Stimulated activated CD4-positive, alpha-beta T cell treated with anti-CD3 and anti-CD28 coated beads, Interleukin-15, amount 100 ng/mL, for 1 hour (primary cell): ENCODE measurements at places on chromosomes 16 and 17.

DNA sequence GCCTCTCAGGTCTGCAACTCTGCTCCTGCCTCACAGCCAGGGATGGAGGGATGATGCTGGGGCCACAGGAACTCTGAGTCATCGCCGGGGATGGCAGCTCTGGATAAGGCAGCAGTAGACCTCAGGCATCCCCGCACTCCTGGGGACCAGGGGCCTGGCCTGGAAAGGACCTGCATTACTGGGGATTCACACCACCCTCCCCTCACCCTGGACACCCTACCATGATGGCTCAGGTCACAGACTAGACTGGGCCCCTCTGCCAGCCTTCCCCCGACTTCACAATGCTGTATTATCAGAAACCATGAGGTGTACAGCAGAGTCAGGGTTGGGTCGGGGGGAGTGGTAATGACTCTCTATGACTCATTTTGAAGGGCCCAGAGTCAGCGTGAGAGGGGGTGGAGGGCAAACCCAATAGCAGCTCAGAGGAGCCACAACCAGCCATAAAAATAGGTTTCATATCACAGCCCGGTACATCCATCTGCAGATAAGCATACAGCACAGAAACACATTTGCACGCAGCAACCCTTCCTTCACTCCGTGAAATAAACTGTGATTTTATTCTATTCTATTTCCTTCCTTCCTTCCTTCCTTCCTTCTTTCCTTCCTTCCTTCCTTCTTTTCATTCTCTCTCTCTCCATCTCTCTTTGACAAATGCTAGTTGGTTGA, 28.8 kb downstream of the DYNLRB2 start:
- DNase-seq: peak; percentile 47

DNA sequence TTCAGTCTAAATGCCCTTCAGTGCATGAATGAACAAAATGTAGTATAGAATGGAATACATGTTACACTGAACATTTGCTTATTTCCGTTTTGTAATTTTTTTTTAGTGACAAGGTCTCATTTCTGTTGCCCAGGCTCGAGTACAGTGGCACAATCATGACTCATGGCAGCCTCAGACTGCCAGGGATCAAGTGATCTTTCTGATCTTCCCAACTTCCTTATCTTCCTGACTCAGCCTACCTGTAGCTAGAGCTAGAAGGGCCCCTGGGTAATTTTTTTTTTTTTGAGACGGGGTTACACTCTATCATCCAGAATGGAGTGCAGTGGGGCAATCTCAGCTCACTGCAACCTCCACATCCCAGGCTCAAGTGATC, 7.3 kb upstream of the SLX4 start:
- DNase-seq: no peak

GRCh38 chr16:74680681-74681080, 14.0 kb upstream of the RFWD3 start:
- no peak for DNase-seq

- DNase-seq: no peak
Measured at GRCh38 chr17:11293480-11293879, 52.5 kb downstream of the SHISA6 start.

DNA sequence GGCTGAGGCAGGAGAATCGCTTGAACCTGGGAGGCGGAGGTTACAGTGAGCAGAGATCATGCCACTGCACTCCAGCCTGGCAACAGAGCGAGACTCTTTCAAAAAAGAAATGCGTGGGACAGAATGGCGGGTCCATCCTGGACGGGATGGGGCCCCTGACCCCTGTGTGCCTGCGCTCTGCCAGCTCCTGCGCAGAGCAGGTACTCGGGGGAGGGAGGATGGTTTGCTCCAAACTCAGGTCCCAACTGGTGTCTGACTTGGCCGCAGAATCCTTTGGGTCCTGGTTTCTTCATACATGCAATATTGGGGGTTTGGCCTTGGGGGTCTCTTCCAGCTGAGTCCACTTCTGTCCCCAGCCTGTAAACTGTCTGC, 10.4 kb downstream of the CHMP6 start:
- DNase-seq: no peak

DNA sequence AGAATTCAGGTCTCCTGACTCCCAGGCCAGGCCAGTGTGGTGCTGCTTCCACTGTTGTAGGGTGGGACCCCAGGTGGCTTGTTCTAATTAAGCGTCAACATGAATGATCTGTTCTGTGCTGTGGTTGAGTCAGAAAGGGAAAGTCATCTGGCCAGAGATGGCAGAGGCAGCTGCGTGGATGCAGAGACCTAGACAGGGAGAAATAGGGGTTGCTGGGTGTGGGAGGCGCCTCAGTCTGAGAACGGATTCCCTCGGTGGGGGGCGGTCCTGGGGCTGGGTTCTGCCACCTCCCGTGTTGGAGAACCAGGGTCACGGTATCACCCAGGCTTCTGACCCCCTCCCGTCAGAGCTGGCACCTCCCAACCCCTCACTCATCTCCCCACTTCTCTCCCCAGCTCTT, 5.6 kb downstream of the FBRS start:
- DNase-seq: no peak

DNA sequence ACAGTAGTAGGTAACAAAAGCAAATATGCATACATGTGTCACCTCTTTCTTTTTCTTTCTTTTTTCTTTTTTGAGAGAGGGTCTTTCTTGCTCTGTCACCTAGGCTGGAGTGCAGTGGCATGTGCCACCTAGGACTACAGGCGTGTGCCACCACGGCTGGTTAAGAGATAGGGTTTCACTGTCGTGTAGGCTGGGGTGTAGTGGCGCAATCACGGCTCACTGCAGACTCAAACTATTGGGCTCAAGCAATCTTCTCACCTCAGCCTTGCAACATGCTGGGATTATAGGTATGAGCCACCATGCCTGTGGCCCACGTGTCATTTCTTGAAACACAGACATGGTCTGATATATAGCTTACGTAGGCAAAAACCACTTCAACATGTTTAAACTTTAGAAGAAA, 397.7 kb upstream of the PMFBP1 start:
- DNase-seq: no peak

DNA sequence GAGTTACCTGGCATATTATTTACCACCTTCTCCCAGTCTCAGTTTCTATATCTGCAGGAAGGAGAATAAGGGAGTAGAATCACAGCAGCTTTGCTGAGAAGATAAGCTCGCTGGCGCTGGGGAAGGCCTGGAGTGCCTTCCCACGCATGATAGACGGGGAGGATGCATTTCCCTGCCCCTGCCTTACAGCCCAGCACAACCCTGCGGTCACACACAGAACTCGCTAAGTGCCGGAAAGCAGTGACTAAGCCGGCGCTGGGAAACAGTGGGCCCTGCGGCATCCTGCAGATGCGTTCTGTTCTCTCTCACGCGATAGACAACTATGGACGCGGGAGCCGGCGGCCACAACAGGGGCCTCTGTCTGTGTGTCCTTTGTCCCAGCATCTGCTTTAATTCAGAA, 4.8 kb downstream of the CA5A start:
- no peak for DNase-seq

- DNase-seq: no peak
Measured at GRCh38 chr17:67456889-67457288, 79.8 kb downstream of the PITPNC1 start.

GRCh38 chr16:24609740-24610415, 70.5 kb downstream of the RBBP6 start:
- DNase-seq: no peak

- no peak for DNase-seq
Measured at GRCh38 chr16:87233928-87234327, 83.3 kb downstream of the C16orf95 start.

DNA sequence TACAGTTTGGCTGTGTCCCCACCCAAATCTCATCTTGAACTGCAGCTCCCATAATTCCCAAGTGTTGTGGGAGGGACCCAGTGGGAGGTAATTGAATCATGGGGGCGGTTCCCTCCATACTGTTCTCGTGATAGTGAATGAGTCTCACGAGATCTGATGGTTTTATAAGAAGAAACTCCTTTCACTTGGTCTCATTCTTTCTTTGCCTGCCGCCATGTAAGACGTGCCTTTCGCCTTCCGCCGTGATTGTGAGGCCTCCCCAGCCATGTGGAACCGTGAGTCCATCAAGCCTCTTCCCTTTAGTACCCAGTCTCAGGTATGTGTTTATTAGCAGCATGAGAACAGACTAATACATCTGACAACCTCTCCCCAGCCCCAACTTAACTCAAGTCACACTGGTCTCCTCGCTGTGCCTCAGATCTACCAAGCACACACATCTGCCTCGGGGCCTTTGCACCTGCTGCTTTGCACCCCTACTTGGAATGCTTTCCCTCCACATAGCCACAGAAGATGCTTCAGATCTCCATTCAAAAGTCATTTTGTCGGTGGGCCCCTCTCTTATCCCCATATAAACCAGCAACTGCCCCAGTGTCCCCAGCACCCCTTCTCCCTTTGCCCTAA, 74.4 kb downstream of the RPH3AL start:
- no peak for DNase-seq

DNA sequence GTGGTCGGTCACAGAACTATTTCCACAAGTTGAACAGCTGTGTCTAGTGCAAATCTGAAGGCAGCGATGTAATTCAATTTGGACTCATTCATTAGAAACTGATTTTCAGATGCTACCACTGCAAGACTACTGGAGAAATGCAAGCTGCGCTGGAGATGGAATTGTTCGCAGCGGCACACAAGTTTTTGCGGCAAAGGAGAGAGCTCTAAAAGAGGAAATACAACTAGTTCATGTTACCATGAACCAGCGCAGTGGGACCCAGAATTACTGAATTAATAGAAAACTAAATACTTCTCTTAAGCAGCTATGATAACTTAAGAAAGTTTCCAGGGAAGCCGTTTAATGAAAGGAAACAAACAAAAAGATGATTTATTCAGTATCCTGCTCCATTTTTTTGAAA, 1.9 kb downstream of the CREBBP start:
- DNase-seq: no peak

GRCh38 chr17:50721194-50722010, 2.0 kb downstream of the LUC7L3 start:
- DNase-seq: no peak

DNA sequence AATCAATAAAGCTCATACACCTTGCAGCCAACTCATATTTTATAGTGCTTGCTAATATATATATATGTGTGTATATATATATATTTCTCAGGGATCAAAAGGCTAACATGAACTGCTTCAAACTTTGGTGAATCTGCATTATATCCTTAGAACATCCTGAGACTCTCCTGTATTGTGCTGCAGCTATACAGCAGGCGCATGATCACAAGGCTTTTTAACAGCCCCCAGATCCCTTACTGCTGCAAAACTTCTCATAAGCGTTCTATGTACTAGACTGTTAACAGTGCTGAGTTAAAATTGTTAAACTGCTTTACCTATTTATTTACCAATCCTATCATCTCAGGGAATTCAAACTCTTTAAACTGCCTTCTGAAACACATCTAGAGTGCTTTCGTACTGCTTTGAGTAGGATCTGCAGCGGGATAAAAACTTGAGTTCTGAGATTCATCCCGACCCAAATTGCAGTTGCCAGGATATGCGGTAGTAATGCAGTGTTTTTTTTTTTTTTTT, 1.3 kb downstream of the GPATCH8 start:
- DNase-seq: no peak

- no peak for DNase-seq
Measured at GRCh38 chr17:77602883-77603640, 355.4 kb upstream of the TNRC6C start.

DNA sequence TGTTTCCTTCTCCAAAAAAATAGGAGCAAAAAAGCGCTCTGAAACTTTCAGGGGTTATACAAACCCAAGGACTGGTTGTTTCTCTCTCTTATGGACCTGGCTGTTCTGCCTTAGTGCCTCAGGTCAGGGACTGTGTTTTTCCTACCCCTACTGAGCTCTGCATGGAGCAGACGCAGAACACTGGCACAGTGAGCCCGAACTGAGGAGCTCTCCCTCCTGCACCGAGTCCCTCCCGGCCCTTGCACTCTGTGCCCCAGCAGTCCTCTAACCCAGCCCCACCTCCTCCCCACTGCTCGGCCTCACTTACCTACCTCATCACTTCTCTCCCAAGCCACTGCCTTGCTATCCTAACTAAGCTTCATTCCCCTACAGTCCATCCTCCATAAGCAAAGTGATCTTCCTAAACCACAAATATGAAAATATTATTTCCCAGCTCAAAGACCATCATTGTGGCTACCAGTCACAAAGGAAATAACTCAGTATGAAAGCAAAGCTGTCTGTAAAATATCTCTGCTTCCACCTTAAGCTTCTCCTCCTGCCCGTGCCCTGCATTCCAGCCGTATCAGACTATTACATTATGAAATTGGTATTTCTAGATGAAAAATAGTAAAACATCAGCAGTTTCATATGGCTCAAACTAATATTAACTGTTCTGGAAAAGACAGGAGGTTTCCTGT, 13.6 kb downstream of the MEIOB start:
- no peak for DNase-seq

GRCh38 chr16:62392698-62393097, 356.5 kb upstream of the CDH8 start:
- no peak for DNase-seq

DNA sequence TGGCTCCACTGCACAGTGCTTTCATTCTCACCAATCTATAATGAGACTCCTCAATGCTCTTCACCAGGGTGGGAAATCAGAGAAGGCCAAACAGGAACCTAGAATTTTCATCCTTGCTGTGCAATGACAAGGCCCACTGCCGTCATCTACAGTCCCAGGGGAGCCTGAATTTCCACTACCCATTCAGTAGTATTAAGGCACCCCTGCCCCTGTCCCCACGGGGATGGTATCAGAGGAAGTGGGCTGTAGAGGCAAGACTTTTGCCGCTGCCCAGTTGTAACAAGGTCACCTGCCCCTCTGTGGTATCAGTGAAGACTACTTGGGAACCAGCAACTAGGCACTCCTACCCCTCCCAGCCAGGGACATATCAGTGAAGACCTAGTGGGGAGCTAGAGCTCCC, 104.5 kb downstream of the C16orf78 start:
- DNase-seq: no peak

DNA sequence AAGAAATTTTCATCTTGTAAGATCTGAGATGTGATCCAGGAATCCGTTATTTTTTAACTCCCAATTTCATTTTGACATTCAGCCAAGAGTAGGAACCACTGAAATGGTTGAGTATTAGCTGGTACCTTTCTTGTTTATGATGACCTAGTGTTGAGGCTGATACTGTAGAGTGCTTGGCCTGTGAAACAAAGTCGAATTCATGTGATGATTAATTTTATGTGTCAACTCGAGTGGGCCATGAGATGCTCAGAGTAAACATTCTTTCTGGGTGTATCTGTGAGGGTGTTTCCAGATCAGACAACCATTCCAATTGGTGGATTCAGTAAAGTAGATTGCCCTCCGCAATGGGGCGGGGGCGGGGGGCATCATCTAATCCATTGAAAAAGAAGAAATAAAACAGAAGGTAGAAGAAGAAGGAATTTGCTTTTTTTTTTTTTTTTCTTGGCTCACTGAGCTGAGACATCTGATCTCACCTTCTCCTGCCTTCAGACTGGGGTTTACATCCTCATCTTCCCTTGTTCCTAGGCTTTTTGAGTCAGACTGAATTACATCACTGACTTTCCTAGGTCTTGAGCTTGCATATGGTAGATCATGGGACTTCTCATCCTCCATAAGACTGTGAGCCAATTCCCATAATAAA, 264.6 kb upstream of the KCNJ16 start:
- no peak for DNase-seq
